ENCODE measurements at places on chromosomes 6 and 20.

DNA sequence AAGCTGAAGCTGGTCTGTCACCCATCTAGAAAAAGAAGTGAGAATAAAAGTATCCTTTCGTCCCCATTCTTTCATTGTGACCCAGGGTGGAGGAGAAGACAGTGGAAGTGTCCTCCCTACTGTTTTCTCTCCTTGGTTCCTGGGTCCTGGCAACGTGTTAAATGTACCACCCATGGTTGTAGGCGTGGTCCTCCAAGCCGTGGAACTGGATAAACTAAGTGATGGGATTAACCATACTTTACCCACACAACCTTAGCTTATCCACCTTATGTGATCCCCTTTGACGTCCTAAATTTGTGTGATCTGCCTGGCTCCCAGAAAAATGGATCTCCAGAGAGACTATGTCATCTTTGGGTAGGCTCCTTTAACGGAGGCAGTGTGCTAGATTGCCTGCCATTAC, 47.4 kb downstream of the HLA-DPB1 start:
- DNase-seq, result no peak

- no peak for DNase-seq
These were observed 90.4 kb upstream of the HIVEP1 start for GRCh38 chr6:11921751-11922150.

DNA sequence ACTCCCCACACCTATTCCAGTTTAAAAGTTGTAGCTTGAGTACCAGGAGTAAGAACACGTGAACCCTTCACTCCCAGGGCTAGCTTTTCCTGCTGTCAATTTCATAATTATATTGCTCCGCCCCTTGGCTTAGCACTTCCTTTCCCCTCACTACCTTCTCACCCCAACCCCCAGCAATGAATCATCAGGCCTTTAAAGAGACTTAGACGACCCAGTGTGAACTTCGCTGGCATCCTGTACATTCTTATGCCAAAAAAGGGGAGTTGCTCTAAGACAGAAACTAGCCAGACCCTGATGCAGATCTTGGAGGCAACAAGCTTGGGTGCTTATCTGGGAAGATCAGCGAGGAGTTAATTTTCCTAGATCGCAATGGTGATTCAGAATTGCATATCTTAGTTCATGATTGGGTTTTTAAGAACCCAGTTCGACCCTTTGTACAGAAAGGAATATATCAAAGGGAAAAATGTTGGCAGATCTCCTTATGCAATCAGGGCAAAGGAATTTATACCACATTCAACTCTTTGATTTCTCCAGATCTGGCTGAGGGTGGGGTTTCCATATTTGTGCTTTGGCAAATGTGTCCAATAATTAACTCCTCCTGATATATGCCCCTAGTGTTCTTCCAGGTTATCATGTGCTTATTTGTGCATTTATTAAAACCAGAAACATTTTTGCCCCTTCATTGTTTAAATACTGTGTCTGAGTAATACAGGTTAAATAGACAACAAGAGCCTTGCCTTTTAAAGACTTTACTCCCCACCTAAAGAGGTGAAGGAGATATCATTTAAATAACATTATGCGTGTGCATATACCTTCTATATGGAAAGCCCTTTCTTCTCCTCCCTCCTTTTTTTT, 8.1 kb upstream of the ATXN1 start:
- peak; percentile 97 for DNase-seq

GRCh38 chr20:37353285-37353849, 7.4 kb downstream of the SRC start:
- no peak for DNase-seq

GRCh38 chr20:40050596-40050995, 638.4 kb downstream of the MAFB start:
- no peak for DNase-seq

DNA sequence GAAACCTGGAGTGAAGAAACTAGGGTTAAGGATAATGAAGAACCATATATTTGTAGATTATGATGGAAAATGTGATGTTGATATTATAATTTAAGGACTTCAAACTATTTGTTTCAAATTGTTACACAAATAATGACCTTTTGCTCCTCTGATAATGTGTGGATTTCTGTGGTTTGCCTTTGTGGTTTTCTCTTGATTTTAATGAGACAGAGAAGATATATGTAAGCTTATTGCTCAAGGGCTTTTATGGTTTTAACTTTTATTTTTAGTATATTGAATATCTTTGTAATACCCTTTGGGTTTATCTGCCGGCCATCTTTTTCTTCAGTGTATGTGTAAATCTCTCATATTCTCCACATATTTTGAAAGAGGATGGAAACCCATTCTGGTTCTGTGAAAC, 362.3 kb downstream of the RIMS1 start:
- peak; percentile 46 for DNase-seq

- no peak for DNase-seq
These were observed 259.3 kb downstream of the NRN1 start for GRCh38 chr6:5747379-5747778.

DNA sequence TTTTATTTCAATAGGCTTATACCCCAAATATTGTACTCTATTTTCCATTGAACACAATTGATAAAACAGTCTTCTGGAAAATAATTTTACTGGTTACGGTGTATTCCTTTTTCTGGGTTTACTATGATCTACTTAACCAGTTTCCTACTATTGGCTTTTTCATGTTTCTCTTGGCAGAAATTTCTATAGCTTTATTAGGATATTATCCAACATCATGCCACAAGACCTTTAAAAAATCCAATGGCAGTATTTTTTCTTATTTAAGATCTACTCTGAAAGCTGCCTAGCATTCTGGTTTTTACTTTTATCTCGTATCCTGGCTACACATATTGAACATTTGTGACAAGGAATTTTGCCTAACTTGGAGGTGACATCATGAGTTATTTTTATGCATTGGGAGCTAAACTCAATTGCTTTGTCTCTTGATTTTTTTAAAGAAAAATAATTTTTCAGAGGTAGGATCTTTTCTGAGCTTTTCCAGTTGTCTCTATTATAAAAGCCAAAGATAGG, 45.5 kb downstream of the SLC9A8 start:
- peak; percentile 45 for DNase-seq

DNA sequence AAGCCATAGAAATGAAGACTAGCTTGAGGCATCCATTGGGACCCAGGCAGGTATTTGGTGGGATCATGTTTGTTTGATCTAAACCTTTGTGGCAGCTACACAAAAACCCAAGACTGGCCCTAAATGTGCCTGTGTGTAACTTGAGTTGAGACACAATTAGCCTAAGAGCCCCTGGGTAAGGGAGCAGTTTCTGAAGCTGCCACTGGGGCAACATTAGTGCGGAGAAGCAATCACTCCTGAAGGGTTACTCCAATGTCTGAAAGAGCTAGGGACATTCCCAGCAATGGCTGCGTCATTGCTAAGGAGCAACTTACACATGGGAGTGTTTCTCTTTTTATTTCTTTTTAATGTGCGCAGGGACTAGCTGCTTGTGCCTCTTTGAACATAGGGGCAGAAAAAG, 67.9 kb upstream of the EEF1E1 start:
- no peak for DNase-seq

GRCh38 chr6:53301801-53302537, 46.8 kb downstream of the ELOVL5 start:
- no peak for DNase-seq

DNA sequence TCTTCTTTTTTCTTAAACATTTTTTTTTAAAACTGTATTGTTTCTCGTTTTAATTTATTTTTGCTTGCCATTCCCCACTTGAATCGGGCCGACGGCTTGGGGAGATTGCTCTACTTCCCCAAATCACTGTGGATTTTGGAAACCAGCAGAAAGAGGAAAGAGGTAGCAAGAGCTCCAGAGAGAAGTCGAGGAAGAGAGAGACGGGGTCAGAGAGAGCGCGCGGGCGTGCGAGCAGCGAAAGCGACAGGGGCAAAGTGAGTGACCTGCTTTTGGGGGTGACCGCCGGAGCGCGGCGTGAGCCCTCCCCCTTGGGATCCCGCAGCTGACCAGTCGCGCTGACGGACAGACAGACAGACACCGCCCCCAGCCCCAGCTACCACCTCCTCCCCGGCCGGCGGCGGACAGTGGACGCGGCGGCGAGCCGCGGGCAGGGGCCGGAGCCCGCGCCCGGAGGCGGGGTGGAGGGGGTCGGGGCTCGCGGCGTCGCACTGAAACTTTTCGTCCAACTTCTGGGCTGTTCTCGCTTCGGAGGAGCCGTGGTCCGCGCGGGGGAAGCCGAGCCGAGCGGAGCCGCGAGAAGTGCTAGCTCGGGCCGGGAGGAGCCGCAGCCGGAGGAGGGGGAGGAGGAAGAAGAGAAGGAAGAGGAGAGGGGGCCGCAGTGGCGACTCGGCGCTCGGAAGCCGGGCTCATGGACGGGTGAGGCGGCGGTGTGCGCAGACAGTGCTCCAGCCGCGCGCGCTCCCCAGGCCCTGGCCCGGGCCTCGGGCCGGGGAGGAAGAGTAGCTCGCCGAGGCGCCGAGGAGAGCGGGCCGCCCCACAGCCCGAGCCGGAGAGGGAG, 580 bp downstream of the VEGFA start:
- peak; percentile 81 for DNase-seq

- peak; percentile 49 for DNase-seq
These were observed 67.5 kb upstream of the PRL start for GRCh38 chr6:22364306-22364705.

DNA sequence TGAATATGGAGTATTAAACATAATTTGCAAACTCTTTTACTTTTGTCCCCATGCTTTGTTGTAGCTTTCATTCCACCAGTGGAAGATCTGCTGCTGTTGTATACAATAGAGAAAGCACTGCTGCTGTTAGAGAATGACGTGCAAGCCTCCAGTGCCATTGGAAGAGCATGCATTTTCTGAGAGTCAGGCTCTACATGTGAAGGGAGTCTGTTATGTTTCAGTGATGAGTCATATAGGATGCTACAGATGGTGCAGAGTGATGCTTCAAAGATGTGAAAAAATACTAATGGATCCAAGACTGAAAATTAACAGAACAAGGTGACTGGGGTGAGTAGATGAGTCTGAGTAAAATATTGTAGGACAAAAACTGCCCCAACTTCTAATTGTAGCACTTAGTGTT, 22.4 kb upstream of the BACH2 start:
- peak; percentile 16 for DNase-seq

DNA sequence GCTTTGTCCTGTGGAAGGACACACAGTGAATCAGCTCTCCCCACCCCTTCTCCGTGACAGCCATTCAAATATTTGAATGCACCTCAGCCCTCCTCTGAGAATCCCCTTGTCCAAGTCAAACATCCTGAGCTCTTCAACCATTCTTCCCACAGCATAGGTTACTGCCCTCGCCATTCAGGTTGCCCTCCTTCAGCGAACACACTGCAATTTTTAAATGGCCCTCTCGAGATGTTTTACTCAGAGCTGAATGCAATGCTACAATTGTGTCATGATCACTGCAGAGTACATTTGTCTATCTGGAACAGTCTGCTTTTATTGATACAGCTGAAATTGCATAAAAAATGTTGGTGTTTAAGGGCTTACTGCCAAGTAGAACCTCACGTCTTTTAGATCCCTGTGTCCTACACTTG, 48.9 kb downstream of the SLC2A12 start:
- peak; percentile 33 for DNase-seq

- DNase-seq, result no peak
These were observed 17.5 kb downstream of the RBM38 start for GRCh38 chr20:57408536-57409233.

GRCh38 chr6:127451388-127451787, 7.8 kb downstream of the KIAA0408 start:
- no peak for DNase-seq

DNA sequence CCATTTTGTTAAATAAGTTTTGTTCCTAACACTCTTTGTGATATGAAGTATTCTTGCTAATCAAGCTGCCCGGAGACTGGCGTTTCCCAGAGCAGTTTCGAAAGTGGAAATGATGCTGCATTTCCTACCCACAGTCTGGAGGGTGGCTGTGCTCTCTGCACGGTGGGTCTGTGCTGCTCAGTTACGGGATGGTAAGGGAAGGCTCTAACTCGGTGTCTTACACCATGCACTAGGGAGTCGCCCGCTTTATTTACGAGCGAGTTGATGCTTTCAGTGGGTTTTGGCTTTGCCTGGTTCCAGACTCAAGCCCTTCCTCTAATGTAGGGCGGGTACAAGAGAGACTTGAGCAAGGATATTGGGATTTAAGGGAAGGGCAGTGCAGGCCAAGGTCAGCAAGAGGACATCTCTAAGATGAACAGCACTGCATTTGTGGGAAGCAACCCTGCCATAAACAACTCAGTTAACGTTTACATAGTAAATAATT, 180.1 kb upstream of the AKAP12 start:
- DNase-seq, result no peak

GRCh38 chr6:166551754-166552495, 34.6 kb downstream of the RAMACL start:
- no peak for DNase-seq

GRCh38 chr6:141610741-141611140, 522.0 kb upstream of the GJE1 start:
- peak; percentile 46 for DNase-seq

- no peak for DNase-seq
These were observed 35.0 kb upstream of the KIF16B start for GRCh38 chr20:16608277-16608650.

DNA sequence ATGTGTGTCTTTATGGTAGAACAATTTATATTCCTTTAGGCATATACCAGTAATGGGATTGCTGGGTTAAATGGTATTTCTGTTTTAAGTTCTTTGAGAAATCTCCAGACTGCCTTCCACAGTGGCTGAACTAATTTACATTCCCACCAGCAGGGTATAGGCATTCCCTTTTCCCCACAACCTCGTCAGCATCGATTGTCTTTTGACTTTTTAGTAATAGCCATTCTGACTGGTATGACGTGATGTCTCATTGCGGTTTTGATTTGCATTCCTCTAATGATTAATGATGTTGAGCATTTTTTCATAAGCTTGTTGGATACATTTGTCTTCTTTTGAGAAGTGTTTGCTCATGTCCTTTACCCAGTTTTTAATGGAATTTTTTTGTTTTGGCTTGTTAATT, 5.3 kb upstream of the TASP1 start:
- DNase-seq, result peak; percentile 20

DNA sequence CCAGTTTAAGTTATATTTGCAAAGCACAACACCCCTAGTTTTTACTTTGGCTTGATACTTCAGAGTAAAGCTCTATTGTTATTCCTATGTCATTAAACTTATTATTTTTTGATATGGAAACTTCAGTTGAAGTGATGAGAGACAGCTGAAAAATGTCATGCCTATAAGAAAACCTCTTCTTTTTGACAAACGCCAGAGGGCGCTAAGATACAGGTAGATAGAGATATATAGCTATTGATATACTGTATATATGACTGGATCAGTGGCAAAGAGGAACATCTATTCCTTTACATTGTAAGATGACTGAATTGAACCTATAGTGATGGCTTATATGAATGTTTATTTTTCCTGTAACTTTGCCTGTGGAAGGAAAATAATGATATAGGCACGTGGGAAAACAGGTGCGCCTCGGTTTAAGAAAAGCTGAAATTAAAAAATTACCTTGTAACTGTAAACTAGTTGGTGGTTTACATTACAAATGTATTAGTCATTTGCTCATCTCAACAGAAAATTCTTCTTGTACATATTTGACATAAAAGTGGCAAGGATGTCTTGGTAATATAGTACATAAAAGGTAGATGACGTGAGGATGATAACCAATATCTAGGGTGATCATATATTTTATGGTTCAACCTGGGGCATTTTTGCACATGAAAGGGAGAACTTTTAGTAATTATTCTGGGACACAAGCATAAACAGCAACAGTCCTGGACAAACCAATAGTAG, 74.1 kb downstream of the LAMA4 start:
- peak; percentile 89 for DNase-seq

Data from EH (cell line).